ENCODE measurements at places on chromosomes 5 and 9.

- DNase-seq: no peak
Observed at GRCh38 chr5:105565531-105565930, 2002.9 kb upstream of the NUDT12 start.

- DNase-seq: no peak
Observed at GRCh38 chr9:17318821-17319320, 184.0 kb downstream of the CNTLN start.

GRCh38 chr5:148962761-148963324 is 100.0 kb downstream of the SH3TC2 start:
- DNase-seq: no peak

DNA sequence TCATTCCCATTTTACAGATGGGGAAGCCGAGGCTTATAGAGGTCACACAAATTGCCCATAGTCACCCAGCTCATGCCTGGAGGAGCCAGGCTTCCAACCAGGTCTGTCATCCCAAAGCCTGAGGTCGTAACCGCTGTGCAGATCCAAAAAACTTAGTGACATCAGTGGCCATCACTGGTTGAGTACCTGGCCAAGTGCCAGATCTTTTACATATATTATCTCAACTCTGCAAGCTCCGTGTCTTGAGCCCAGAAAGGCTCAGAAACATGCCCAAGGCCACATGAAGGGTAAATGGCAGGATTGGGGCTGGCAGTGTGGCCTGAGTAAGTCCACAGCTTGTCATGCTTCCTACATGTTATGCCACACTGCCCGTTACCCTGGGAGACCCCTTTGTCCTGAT is 13.5 kb downstream of the CFAP77 start:
- DNase-seq: no peak

- no peak for DNase-seq
Observed at GRCh38 chr9:82581935-82582334, 481.0 kb downstream of the RASEF start.

- DNase-seq: no peak
Observed at GRCh38 chr9:99169982-99170761, 51.6 kb downstream of the ALG2 start.

Measured in stimulated activated CD4-positive, alpha-beta T cell treated with anti-CD3 and anti-CD28 coated beads, Interleukin-2, amount 100 ng/mL, for 24 hours (primary cell).